ENCODE measurements at places on chromosomes 2 and 18.

GRCh38 chr2:238233625-238234024 lies 6.2 kb downstream of the HES6 start:
- DNase-seq = no peak

GRCh38 chr18:44638811-44639210 lies 41.9 kb upstream of the SETBP1 start:
- no peak for DNase-seq

- DNase-seq = no peak
Observed at GRCh38 chr18:398935-399630, 101.4 kb downstream of the COLEC12 start.

DNA sequence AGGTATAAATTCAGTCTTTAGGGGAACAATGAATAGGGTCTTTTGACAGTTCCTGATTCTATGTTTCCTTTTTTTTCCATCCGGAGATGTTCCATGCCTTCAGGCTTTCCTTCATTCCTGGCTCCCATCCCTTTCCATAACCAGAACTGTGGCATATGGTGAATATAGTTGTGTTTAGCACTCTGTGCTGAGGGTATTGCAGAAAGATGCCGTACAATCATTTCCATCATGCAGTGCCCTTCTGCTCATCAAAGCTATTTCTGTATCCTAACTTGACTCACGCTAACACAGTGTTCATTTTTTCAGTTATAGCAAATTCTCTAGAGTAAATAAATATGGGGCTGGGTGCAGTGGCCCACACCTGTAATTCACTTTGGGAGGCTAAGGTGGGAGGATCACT lies 131.9 kb upstream of the EML6 start:
- DNase-seq = no peak

GRCh38 chr2:84472856-84473565 lies 13.9 kb upstream of the SUCLG1 start:
- DNase-seq = no peak

GRCh38 chr2:105854972-105855371 lies 110.3 kb downstream of the NCK2 start:
- DNase-seq = no peak

DNA sequence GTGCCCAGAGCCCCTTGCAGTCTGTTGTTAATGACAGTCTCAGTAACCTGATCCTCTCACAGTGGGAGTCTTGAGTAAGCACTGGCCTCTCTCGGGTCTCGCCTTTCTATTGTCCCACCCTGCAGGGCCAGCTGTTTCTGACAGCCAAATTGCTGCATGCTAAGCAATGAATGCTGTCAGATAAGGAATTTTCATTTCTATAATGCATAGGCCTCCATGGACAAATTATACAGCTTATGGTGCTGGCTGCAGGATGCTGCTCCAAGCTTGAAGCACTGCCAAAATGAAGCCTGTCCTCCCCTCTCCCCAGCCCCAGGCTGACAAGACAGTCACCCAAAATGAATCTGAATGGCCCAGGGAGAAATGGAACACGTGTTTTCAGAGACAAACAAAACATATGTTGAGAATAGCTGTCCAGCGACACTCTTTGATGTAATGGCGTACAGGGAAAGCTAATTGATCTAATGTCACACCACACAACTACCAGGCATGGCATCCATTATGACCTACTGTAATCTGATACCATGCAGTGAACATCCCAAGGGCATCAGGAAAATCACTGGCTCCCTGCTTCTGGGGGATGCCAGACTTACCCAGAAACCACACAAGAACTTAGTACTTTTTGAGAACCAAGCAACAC lies 36.8 kb downstream of the ACVR1 start:
- DNase-seq = no peak

DNA sequence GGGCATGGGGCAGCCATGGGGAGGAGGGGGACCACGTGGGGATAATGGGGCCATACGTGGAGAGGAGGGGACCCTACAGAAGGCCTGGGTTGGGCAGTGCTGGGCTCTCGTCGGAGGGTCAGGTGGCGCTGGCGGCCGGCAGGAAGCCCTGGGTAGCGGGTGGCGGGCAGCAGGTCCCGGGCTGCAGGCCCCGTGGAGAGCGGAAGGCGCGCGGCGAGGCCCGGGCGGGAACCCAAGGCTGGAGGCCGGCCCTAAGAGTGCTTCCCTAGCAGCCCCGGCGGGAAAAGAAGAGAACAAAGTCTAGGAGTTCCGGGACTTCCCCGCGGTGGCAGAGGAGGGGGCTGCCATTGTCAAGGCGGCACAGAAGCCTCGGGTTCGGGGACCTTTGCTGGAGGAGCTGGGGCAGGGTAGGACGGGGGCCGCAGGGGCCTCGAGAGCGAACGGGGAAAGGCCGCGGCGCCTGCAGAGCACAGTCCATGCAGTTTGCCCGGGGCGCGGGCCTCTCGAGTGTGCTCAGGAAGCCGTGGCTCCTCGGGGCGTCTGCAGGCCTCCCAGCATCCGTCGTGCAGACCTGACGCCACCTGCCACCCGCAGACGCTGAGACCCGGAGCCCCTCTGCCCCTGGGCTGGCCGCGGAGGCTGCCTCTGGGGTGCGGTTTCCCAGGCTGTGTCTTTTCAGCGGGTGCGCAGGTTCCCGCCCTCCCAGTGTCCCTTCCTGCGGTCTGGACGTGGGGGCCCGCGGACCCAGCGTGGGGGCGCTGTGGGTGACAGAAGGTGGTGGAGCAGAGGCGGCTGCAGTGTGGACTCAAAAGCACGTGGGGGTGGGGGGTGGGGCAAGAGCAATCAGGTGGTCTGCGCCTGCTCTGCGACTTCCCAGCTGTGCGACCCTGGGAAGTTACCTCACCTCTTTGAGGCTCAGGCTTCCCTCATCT lies 19.4 kb upstream of the NCL start:
- peak; percentile 6 for DNase-seq

DNA sequence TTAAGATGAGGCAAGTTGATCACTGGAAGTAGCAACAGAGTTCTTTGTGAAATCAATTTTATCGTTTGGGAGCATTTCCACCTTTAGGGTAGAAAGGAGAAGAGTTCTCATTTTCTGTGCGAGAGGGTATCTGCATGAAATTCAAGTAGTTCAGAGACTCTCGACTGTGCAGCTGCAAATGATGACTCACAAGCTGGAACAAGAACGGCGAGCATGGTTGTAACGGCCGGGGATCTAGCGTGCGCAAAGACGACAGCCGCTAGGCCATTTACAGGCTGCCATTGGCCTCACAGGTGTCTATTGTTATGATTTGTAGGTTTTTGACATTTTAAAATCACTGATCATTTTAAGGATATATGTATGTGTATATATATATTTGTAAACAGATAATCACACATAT lies 5.2 kb downstream of the KLHL29 start:
- DNase-seq = no peak

DNA sequence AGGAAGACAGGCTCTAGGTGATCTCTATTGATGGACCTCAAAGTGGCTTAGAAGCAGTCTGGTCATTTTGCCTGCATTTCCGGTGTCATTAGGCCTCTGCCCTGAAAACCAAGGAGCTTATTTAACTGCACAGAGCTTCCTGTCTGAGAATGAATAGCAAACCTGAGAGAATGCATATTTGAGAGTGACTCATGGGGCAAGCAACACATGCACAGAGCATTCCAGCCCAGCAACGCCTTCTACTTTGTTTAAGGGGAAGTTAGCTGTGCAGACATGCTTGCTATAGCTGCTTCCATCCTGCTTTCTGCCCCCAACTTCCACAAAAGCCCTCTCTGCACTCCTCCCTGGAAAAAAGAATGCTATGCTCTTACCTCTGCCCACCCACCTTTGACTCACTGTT lies 232.8 kb downstream of the GRB14 start:
- no peak for DNase-seq

DNA sequence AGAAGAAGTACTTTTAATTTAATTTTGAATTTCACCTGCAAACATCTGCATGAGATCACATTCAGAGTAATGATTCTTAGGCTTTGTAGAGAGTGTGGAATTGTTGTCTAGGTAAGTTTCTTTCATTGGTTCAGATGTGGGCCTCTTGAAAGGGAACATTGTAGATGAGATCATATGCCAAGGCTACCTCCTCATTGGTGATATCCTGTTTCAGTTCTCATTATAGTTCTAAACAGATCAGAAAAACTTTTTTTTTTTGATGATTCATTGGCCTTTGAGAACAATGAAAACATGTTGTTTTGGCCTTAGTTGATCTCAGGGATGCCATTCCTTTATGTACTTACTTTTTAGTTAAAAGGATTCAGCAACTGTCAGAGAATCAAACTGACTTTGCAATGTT lies 44.5 kb downstream of the EML6 start:
- no peak for DNase-seq

- DNase-seq = no peak
Observed at GRCh38 chr2:46493971-46494250, 14.5 kb downstream of the TMEM247 start.

DNA sequence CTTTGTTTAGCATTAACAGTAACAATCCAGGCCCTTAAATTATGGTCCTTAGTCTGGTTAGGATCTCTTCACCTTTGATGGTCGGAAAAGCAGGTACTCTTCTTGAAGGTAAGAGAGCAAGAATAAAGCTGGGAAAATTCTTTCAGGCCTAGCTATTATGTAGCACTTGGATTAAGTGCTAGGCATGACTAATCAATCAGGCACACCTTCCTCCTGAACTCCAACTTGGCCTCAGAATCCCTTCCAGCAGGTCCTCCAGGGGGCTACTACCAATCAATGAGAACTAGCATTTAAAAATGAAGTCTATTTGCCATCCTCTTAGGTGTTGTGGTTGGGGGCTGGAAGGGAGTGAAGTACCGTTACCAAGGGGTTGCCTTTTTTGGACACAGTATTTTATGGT lies 3.7 kb downstream of the SMYD1 start:
- no peak for DNase-seq

Data from effector memory CD4-positive, alpha-beta T cell (primary cell).